ENCODE measurements at places on chromosomes 11 and 22. TPM values are rescaled to one million over a fixed set of nuclear protein-coding genes. Genes with fewer than 3 reads are reported as not detected.
A peak's percentile ranks its signal among the peaks of the same experiment; 100 is the strongest.

GRCh38 chr11:66846671-66847091 is 3.4 kb downstream of the RCE1 start:
- DNase-seq = peak; percentile 81

Gene HSPB2
- 1.2 TPM for total RNA-seq

Gene MRPL16
- 24.9 TPM for total RNA-seq

DNA sequence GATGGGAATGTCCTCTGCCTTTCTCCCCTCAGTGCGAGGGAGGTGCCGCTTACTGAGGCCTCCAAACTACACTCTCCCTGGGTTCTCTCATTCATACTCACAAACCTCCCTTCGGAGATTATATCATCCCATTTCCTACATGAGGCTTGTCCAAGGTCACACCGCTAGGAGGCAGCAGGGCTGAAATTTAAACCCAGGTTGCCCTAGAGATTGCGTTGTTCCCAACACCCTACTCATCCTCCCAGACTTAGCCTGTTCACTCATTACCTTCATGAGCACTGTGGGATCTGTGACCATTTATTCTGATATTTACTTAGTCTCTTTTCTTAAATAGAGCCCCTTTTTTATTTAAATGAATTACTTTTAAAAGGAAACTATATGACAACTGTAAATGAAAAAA is 31.1 kb downstream of the SDHAF2 start:
- DNase-seq = no peak

DNA sequence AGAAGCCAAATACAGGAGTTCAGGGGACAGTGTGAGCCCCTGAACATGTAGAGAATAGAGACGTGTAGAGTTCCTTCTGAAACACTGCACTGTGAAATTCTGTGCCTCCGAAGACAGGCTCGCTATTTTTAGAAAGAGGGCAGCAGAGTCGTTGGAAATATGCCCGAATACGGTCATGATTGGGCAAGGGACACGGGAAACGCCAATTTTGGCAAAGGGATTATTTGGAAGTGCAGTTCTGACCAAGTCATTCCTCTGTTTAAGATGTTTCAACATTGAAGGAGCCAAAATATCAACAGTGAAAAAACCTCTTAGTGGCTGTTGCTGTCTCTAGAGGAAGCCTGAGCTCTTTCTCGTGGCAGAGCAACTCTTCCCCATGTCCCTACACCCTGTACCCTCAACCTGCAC is 9.5 kb upstream of the CBX6 start:
- peak; percentile 74 for DNase-seq

GRCh38 chr11:81869351-81870065 is 864.2 kb downstream of the FAM181B start:
- DNase-seq = no peak

GRCh38 chr11:76699451-76700091 is 29.0 kb upstream of the LRRC32 start:
- no peak for DNase-seq

DNA sequence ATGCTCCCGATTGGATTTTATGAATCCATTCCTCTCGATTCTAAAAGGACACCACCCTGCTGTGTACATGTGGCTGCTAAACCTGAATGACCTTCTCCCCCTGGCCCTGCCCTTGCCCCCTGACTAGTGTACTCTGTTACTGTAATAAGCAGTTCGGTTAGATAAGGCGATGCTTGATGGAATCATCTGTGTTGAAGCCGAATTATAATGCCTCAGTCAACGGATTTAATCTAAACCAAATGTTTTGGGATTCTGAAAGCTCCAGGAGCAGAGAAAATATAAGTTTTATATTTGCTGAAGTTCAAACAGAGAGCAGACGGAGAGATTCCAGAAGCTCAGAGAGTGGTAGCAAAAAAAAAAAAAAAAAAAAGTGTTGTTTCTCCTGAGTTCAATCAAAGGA is 275.4 kb upstream of the MPPED2 start:
- DNase-seq = no peak

GRCh38 chr22:48905206-48905975 is 922.3 kb downstream of the BRD1 start:
- no peak for DNase-seq

DNA sequence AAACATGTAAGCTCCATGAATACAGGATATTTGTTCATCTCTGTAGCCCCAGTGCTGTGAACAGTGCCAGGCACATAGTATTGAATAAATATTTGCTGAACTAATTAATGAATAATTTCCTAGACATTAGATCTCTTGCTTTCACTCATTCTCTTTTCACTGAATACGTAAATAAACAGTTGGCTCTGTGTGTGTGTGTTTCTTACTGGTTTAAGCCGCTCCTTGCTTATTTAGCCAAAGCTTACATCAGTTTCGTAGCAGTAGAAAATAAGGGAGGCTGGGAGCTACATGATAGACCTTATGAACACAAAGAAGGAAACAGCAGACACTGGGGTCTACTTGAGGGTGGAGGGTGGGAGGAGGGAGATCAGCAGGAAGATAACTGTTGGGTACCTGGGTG is 17.2 kb downstream of the KREMEN1 start:
- no peak for DNase-seq

DNA sequence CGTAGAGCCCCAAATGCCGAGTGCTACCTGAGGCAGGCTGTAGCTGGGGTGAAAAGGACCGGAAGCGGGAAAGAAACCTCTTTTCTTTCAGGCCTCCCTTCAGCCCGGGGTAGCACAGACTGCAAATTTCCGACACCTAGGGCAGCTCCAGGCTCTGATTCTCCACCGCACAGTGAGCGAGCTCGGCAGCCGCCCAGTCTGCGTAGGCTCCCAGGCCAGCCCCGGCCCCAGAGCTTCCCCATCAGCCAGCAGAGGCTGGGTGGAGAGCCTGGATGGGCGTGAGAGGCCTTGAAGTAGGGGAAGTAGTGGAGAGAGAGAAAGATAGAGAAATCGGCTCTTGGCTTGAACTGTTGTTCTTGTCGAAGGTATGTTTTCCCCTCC is 9.3 kb upstream of the PAX6 start:
- DNase-seq = no peak

DNA sequence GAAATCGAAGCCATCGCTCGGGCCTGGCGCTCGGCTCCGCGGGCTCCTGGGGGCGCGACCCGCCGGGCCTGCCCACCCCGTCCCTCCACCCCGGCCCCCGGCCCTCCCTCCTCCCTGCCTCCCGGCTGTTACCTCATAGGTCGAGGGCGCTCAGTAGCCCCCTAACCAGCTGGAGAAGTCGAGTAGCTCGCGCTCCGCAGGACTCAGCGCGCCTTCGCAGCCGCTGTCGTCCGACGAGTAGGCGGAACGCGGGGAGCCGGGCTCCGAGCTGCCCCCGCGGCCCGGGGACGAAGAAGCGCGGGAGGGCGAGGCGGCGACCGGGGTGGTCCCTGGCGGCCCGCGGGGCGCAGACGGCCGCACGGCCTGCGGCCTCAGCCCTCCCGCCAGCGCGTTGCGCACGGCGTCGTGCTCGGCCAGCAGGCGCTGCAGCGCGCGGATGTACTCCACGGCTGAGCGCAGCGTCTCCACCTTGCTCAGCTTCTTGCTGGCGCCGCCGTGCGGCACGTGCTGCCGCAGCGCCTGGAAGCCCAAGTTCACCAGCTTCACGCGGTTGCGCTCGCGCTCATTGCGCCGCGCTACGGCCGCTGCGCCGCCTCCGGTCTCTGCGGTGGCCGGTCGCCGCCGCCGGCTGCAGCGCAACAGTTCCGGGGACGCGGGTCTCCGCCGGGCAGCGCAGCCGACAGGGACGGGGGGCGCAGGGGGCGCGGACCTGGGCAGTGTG is 627 bp downstream of the ASCL2 start:
- peak; percentile 82 for DNase-seq

DNA sequence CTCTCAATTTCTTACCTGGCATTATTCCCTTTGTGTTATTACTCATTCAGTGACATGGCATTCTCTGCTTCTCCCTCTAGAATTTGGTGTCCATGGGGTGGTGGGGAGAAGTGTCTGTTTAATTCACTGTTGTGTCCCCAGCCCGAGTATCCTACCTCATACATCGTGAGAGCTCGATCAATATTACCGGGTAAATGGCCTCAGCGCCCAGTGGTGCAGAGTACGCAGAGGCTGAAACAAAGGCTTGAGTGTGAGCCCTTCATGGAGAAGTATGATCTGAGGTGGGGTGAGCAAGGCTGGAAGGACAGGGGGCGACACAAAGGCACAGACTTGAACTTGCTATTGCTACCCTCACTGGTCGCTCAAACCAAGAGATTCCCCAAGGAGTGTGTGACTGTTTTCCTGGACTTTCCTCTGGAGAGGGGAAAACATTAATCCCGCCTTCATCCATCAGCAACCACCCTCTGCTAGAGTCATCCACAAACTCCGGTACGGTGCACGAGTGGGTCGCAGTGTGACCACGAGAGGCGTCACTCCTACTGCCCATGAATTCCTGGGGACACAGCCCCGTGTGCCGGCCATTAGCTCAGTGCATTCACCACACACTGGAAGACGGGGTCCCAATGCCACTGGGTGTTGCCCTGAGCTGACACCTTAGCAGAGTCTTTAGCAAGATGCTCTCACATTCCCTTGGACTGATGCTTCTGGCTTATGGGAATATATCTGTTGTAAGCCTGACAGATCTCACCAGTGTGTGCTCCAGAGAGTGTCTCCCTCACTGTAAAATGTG is 35.0 kb upstream of the CCND1 start:
- DNase-seq = no peak

- DNase-seq = no peak
Measured at GRCh38 chr11:118341815-118342489, 553 bp downstream of the CD3D start.

- DNase-seq = no peak
Measured at GRCh38 chr22:50628543-50629134, 687 bp upstream of the ARSA start.

DNA sequence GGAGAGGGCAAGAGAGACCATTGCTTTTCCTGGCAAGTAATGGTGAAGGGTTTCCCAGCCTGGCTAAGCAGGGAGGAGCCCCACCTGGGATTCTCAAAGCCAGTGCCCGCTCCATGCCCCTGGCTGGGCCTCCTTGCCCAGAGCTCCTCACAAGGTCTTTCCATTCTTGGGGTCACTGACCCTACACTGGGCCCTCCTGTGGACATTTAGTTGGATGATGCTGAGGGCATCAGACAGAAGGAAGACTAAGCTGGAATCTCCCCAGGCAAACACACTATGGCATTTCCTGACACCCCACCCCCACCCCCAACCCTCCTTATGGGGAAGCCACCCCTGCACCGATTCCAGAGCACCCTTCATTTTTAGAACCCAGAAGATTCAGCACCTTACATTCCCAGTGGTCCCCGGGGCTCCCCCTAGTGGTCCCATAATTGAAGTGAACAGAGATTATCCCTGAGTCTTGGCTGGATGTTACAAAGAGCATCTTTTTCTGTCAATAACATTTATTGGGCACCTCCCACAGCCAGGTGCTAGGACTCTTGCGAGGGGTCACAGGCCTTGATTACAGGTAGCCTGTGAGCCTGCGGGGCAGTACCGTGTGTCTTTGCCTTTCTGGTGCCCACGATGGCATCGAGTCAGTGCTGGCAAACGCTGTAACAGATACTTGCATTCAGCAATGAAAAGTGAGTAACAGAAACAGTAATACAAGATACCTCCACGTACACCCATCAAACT is 548.5 kb downstream of the BUD13 start:
- no peak for DNase-seq

Gene BIRC2
- 40.0 TPM for total RNA-seq

Gene ALKBH3
- total RNA-seq = 43.8 TPM

- no peak for DNase-seq
Measured at GRCh38 chr22:43207849-43208702, 21.1 kb upstream of the TTLL12 start.

DNA sequence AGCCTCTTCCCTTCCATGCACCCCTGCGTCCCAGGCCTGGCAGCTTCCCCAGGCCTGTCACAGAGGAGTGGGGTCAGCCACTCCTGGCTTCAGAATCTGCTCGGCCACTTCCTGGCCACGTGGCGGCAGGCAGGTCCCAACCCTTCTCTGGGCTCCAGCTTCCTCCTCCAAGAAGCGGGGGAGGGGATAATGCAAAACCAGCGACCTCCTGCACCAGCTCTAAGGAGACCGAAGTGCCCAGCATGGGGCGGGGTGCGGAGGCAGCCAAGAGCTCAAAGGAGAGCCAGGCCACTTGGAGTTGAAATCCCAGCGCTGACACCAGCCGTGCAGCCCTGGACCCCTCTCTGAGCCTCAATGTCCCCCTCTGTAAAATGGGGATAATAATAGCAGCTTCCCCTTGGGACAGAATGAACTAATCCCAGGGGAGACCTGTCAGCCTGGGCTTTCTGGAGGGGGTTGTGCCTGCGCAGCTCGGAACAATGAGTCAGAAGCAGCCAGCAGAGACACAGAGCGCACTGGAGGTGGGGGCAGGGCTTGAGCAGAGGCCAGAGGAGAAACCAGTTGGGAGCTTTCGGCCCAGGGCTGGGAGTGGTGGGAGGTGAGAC is 22.8 kb upstream of the PICK1 start:
- no peak for DNase-seq

GRCh38 chr11:6315811-6316425 is 4.4 kb downstream of the CAVIN3 start:
- DNase-seq = peak; percentile 88

Gene SHISAL1
- 0.08 TPM for total RNA-seq

Gene RAB3IL1
- total RNA-seq = 7.4 TPM

Gene NAALADL1
- 10.8 TPM for total RNA-seq

Gene ANGPTL5
- 0.84 TPM for total RNA-seq

- no peak for DNase-seq
Measured at GRCh38 chr11:79510960-79511359, 70.1 kb upstream of the TENM4 start.

Gene HBE1
- not detected for total RNA-seq

Gene C11orf54
- 35.7 TPM for total RNA-seq

DNA sequence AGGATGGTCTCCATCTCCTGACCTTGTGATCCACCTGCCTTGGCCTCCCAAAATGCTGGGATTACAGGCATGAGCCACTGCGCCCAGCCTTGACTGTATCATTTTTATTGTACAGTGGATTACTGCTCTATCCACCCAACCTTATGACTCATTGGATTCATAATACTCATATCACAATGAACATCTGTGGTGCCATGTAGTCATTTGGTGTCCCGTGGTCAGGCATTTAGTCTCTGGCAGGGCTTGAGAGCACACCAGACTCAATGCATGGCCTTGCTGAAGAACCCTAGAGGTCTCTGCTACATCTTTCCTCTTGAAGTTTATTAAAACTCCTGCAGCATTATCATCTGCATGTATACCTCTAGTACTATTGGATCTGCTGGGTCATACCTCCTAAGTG is 98.0 kb upstream of the LDLRAD3 start:
- no peak for DNase-seq

GRCh38 chr22:17315310-17315709 is 54.0 kb upstream of the CECR2 start:
- DNase-seq = no peak

Gene ARHGEF17
- total RNA-seq = 17.4 TPM

DNA sequence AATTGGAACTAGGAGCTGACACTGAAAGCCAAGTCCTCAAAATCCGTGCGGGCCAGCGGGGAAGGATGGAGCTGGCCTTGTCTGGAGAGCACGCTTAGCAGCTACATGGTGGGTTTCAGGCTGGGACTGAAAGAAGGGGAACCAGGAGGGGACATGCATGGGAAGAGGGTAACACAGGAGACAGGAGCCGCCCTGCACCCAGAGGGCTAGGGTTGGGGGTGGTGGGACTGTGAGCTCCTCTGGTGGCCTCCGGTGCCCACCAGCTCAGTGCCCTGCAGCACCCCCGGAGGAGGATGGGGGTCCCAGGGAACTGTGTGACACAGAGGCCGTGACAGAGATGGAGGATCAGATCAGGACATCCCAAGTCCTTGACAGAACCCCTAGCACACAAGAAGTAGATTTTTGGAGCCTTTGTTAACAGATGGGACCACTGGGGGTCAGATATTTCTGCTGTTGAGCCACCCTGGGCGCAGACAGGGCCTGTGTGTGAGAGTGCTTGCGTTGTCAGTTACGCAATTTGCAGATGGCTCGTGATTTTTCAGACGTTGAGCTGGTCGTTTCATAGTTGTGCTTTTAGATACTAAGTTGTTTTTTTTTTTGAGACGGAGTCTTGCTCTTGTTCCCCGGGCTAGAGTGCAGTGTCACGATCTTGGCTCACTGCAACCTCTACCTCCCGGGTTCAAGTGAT is 21.3 kb upstream of the GRAMD4 start:
- no peak for DNase-seq

Measured in lower leg skin (tissue), 4 donors.